Fibroblast of the aortic adventitia (primary cell): ENCODE measurements at places on chromosomes 4 and X. TPM values are rescaled to one million over a fixed set of nuclear protein-coding genes. Genes with fewer than 3 reads are reported as not detected.

The HPSE gene
- 0.27 and 2.7 TPM in 2 replicates for total RNA-seq

The CXCL11 gene
- total RNA-seq = not detected in 2 replicates

The OCRL gene
- total RNA-seq = 11.4 and 24.2 TPM in 2 replicates

The ARHGAP6 gene
- total RNA-seq = 16.9 and 20.9 TPM in 2 replicates

The ASB9 gene
- 0.18 TPM in 1 of 2 replicates, not detected in the other for total RNA-seq

The SPANXC gene
- total RNA-seq = not detected in 2 replicates

The NPFFR2 gene
- not detected in 2 replicates for total RNA-seq

The FHDC1 gene
- 0.09 and 0.16 TPM in 2 replicates for total RNA-seq

The DIPK2B gene
- total RNA-seq = 0.09 and 0.16 TPM in 2 replicates

The PHOX2B gene
- not detected in 2 replicates for total RNA-seq

The PCDH11X gene
- under 0.01 TPM in 1 of 2 replicates, not detected in the other for total RNA-seq

The MAGEB10 gene
- total RNA-seq = not detected in 2 replicates

The PPBP gene
- not detected in 2 replicates for total RNA-seq

The ARX gene
- not detected in 2 replicates for total RNA-seq

The NALF2 gene
- not detected in 2 replicates for total RNA-seq

The FRMPD3 gene
- total RNA-seq = 0.09 and 0.16 TPM in 2 replicates

The PDHA1 gene
- total RNA-seq = 40.8 and 195 TPM in 2 replicates

The TMEM156 gene
- 0.18 TPM in 1 of 2 replicates, not detected in the other for total RNA-seq

The MUC7 gene
- not detected in 2 replicates for total RNA-seq

The SSX3 gene
- total RNA-seq = not detected in 2 replicates

The PLXNA3 gene
- 11.9 and 25.8 TPM in 2 replicates for total RNA-seq

The BEX1 gene
- total RNA-seq = 0.36 TPM in 1 of 2 replicates, not detected in the other

The RASSF6 gene
- total RNA-seq = not detected in 2 replicates

The NAP1L3 gene
- 12.4 and 15.8 TPM in 2 replicates for total RNA-seq

The XAGE5 gene
- not detected in 2 replicates for total RNA-seq

The TSC22D3 gene
- 13.3 and 45.9 TPM in 2 replicates for total RNA-seq

The CNGA1 gene
- total RNA-seq = 0.18 TPM in 1 of 2 replicates, not detected in the other

The SAGE1 gene
- total RNA-seq = not detected in 2 replicates

The USP26 gene
- total RNA-seq = not detected in 2 replicates

The NHSL2 gene
- 3.9 and 6.8 TPM in 2 replicates for total RNA-seq

The GYG2 gene
- 1.1 and 4.3 TPM in 2 replicates for total RNA-seq

The MAEA gene
- 54.8 and 98.0 TPM in 2 replicates for total RNA-seq

The FRMD7 gene
- total RNA-seq = not detected in 2 replicates
